ENCODE measurements at places on chromosomes 4 and X.

- DNase-seq, result no peak
These were observed 7.7 kb upstream of the F11 start for GRCh38 chr4:186258216-186258811.

DNA sequence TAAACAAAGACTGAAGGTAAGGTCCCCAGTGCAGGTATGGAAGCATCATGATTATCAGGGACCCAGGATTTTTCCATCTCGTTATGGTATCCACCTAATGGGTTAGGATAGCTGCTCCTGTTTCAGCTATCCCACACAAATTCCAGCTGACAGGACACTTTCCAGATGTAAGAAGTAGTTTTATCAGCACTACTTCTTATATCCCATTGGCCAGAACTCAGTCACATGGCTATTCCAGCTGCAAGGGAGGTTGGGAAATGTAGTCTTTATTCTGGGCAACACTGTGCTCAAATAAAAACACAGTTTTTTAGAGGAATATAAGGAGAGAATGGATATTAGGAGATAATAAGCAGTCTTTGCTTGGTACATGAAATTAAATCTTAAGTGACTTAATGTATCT lies 96.7 kb downstream of the SRPX start:
- DNase-seq, result no peak

DNA sequence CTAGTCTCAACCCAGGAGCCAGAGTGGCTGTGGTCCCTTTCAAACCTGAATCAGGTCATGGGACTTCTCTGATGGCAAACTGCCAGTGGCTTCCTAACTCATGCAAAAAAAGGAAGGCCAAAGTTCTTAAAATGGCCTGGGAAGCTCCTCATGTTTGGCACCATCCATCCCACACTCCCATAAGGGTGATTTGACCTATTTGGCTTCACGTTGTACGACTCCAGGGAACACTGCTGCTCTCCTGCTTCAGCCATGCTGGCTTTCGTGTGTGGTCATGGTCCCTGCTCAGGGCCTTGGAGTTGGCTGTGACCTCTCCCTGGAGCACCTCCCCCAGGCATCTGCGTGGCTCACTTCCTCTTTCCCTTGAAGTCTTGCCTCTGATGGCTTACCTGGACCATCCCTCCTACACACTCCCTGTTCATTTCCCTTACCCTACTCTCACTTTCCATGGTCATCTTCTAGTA lies 12.8 kb upstream of the TMSB4X start:
- no peak for DNase-seq

- DNase-seq, result no peak
These were observed 65.6 kb downstream of the ATXN3L start for GRCh38 chrX:13254076-13254785.
